T-helper 17 cell (primary cell): ENCODE measurements at places on chromosomes 16 and 17. TPM values are rescaled to one million over a fixed set of nuclear protein-coding genes. Genes with fewer than 3 reads are reported as not detected.

The TEKT1 gene
- total RNA-seq = not detected

- no peak for DNase-seq
Observed at GRCh38 chr16:13291591-13292333, 390.4 kb downstream of the SHISA9 start.

GRCh38 chr16:23803591-23804123 lies 32.1 kb upstream of the PRKCB start:
- DNase-seq = peak; percentile 38

The CUEDC1 gene
- total RNA-seq = 0.21 TPM
